Thyroid gland (tissue), 4 donors: ENCODE measurements at places on chromosomes 1 and 21.

DNA sequence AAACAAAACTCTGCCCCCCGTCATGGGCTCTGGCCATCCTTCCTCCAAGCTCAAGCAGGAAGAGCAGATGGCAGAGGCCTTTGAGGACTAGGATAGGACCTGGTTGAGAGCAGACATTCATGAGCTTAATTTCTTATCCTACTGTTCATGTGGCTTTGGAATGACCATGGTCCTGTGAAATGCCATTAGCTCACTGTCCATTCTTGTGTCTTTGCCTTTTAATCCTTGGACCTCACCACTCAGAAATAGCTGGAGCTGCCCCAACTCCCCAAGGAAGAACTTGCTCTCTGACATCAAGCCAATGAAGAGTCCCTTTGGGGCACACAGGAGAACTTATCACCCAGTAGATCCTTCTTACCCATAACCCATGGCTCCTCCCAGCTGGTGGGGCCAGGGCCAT, 11.6 kb upstream of the FAM20B start:
- peaks cover 5% of the 10 kb centered on the region for H3K4me1 ChIP-seq
- H3K36me3 ChIP-seq = no peaks in the 10 kb centered on the region
- no peak overlapping the region for H3K4me3 ChIP-seq
- H3K27ac ChIP-seq = no peak overlapping the region

DNA sequence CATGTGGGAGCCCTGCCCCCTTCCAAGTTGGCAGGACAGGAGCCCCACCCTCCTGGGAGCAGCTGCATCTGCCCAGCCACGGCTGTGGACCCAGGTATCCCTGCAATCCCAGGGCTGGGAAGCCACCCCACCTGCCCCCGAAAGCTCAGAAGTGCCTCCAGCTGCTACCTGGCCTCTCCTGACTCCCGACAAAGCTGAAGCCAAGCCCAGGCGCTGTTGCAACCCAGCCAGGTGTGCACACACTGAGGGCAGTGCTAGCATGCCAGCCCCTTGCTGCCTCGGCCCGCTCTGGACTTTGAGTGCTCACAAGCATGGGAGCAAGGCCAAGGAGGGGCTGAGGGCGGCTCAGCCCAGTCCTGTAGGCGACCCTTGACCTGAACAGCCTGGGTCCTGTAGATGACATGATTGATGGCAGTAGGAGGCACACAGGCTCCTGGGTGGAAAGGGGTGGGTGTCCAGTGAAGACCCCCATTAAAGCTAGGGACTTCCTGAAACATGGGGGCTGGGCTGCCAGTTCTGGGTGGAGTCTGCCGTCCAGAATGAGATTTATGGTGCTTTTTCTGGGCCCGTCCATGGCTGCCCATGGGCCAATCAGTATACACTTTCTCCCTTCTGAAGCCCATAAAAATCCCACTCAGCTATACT, 2.8 kb upstream of the SSU72 start:
- peaks cover 9% of the 10 kb centered on the region for H3K4me1 ChIP-seq
- H3K36me3 ChIP-seq = no peaks in the 10 kb centered on the region
- no peak for DNase-seq
- no peaks in the 10 kb centered on the region for H3K27me3 ChIP-seq
- H3K4me3 ChIP-seq = no peak overlapping the region

- H3K4me1 ChIP-seq = peaks cover 16% of the 10 kb centered on the region
- H3K27me3 ChIP-seq = no peaks in the 10 kb centered on the region
- no peak for DNase-seq
- no peak overlapping the region for H3K27ac ChIP-seq
- peaks cover 3% of the 10 kb centered on the region for H3K36me3 ChIP-seq
Measured at GRCh38 chr1:230085178-230085515, 18.1 kb downstream of the GALNT2 start.

GRCh38 chr1:44672254-44672955, 1.9 kb downstream of the TMEM53 start:
- H3K36me3 ChIP-seq = no peaks in the 10 kb centered on the region
- H3K4me1 ChIP-seq = peaks cover 33% of the 10 kb centered on the region
- no peaks in the 10 kb centered on the region for H3K27me3 ChIP-seq
- no peak overlapping the region for H3K4me3 ChIP-seq
- peak overlapping the region; percentile 18 for H3K27ac ChIP-seq

- H3K36me3 ChIP-seq = no peaks in the 10 kb centered on the region
- H3K4me3 ChIP-seq = no peak overlapping the region
- no peaks in the 10 kb centered on the region for H3K27me3 ChIP-seq
- H3K4me1 ChIP-seq = peaks cover 5% of the 10 kb centered on the region
- no peak overlapping the region for H3K27ac ChIP-seq
Measured at GRCh38 chr1:65470766-65471165, 50.3 kb downstream of the LEPR start.

DNA sequence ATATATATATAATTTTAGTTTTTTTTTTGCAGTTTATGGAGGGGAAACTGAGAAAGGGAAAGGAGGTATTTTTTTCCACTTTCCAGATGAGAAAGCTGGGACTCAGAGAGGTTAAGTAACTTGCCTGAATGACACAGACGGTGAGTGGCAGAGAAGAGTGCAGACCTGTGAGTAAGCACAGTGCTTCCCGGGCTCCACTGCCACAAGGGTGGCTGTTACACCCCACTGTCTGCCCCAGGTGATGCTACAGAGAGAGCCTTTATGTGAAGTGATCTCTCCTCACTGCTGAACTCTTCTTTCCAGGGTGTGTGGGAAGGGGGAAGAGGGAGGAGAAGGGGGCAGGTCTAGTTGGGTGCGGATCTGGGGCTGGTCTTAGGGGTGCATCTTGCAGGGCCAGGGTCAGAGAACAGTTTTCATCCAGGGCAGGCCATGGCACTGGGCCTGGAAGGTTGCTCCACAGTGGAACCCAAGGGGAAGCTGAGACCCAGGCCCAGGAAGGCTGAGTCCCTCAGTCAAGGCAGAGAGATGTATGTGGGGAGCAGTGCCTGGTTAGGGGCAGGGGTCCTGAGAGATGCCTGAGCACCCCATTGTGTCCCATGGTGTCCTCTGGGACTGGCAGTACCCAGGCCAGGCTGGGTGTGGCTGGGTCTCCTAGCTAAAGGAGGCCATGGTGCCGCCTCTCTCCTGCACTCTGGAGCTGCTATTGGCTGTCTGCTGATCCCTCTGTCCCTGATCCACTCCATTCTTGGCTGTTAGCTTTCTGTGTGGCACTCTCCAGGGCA, 357.5 kb downstream of the PTPRU start:
- H3K4me3 ChIP-seq = no peak overlapping the region
- no peaks in the 10 kb centered on the region for H3K27me3 ChIP-seq
- H3K4me1 ChIP-seq = no peaks in the 10 kb centered on the region
- DNase-seq = no peak
- H3K36me3 ChIP-seq = no peaks in the 10 kb centered on the region
- no peak overlapping the region for H3K27ac ChIP-seq

GRCh38 chr1:242427519-242427918, 97.0 kb downstream of the PLD5 start:
- no peaks in the 10 kb centered on the region for H3K27me3 ChIP-seq
- no peak overlapping the region for H3K27ac ChIP-seq
- no peak for DNase-seq
- no peak overlapping the region for H3K4me3 ChIP-seq
- no peaks in the 10 kb centered on the region for H3K36me3 ChIP-seq

- peaks cover 5% of the 10 kb centered on the region for H3K4me1 ChIP-seq
- no peaks in the 10 kb centered on the region for H3K27me3 ChIP-seq
- H3K36me3 ChIP-seq = no peaks in the 10 kb centered on the region
- no peak for DNase-seq
- H3K4me3 ChIP-seq = no peak overlapping the region
Measured at GRCh38 chr21:16834791-16835190, 678.1 kb upstream of the CXADR start.

DNA sequence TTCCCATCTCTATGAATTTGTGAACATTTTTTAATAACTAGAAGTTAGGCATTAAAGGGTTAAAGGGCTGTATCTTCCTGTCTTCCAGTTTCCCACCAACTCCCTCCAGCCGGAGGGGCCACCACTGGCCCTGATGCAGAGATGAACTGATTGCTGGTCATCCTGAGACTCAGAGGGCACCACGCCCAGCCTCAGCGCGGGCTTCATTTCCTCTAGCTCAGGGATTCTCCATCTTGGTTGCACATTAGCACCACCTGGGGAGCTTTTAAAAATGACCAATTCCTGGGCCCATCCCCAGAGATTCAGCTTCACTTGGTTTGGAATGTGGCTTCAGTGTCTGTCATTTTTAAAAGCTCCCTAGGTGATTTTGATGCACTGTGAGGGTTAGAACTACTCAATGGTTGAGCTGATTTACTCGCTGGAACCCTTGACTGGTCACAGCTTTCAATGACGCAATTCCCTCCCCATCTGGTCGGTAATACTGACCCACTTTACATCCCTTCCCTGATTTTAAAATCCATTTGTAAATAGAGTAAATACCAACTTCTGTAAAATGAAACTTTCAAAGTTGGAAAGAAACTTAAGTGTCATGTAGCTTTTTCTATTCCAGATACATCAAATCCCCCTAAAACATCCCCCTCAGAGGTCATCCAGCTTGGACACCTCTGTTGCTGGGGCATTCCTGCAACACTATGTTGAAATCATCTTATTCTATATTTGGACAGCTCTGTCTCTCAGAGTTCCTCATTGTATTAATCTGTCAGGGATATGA, 5.1 kb downstream of the NAV1 start:
- H3K4me1 ChIP-seq = no peaks in the 10 kb centered on the region
- H3K27ac ChIP-seq = no peak overlapping the region
- no peaks in the 10 kb centered on the region for H3K27me3 ChIP-seq
- DNase-seq = no peak
- H3K4me3 ChIP-seq = no peak overlapping the region
- H3K36me3 ChIP-seq = no peaks in the 10 kb centered on the region

DNA sequence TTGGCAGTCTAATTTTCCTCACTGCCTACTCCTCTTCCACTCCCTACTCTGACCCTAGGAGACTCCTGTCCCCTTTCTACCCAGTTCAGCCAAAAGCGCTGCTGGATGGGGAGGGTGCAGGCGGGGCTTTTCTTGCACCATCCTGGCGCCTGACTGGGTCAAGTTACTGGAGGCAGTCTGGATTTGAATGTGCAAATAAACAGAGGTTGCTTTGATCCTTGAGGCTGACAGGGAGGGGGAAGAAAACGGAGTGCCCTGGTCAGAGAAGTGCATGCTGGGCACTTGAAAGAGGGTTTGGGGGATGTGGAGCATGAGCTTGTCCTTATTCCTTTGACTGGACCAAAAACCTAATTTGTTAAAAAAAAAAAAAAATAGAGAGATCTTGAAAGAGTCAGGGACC, 76.8 kb upstream of the SOX13 start:
- DNase-seq = peak; percentile 21
- no peak overlapping the region for H3K4me3 ChIP-seq
- H3K27me3 ChIP-seq = no peaks in the 10 kb centered on the region
- no peak overlapping the region for H3K27ac ChIP-seq
- no peaks in the 10 kb centered on the region for H3K4me1 ChIP-seq

- no peak overlapping the region for H3K27ac ChIP-seq
- H3K4me1 ChIP-seq = no peaks in the 10 kb centered on the region
- no peaks in the 10 kb centered on the region for H3K36me3 ChIP-seq
- no peaks in the 10 kb centered on the region for H3K27me3 ChIP-seq
Measured at GRCh38 chr1:24759492-24759891, 14.2 kb downstream of the CLIC4 start.

DNA sequence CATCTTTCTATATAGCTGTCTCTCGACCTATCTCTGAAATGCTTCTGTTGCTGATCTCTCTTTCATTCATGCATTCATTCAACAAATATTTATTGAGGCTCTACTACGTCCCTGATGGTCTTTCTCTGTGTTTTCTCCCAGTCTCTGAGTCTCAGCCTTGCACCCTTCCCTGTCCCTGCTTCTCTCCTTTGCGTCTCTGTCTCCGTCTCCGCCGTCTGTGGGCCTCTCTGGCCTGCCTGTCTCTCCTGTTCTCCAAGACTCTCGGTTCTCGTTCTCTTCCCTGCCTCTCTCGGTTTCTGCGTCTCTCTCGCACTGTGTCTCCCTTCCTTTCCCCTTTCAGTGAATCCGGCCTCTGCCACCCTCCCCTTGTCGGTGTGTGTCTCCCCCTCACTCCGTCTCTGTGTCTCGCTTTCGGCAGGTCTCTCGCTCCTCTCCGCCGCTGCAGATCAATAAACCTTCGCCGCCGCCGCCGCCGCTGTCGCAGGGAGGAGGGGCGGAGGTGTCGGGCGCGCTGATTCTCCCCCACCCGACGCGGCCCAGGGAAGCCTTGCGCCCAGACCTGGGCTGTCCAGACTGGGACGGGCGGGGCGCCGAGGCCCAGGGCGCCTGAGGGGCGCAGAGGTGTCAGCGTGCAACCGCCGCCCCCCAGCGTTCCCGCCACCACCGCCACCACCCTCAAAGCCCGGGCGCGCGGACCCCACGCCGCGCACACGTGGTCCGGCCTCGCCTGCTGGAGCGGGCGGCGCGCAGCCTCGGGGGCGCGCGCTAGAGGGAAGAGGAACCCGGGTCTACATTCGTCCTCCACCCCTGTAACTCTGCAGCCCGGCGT, 3.0 kb downstream of the EFNA3 start:
- peaks cover 50% of the 10 kb centered on the region for H3K4me1 ChIP-seq
- no peak overlapping the region for H3K4me3 ChIP-seq
- no peaks in the 10 kb centered on the region for H3K36me3 ChIP-seq
- no peak overlapping the region for H3K27ac ChIP-seq
- no peak for DNase-seq
- peaks cover 42% of the 10 kb centered on the region for H3K27me3 ChIP-seq
